Femur (tissue), 1 donor: ENCODE measurements at places on chromosomes 7 and 10.

- DNase-seq: no peak
Measured at GRCh38 chr7:158602905-158603772, 15.5 kb upstream of the PTPRN2 start.

DNA sequence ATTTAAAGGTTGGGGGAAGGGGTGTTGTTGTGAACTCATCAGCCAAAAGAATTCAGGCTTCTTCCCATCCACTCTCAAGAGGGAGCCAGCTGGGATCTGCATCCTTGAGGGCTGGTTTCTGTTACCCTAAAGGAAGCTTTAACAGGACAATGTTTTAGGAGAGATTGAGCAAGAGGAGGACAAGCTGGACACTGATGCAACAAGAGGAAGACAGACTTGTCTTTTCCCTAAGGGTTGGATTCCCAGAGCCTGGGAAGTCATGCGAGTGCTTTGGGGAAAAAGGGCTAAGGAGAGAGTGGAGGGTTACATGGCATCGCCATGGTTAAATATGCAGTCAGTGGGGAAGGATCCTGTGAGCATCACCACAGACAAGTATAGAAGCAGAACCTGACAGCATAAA, 47.6 kb upstream of the PDE1C start:
- DNase-seq: no peak

- peak; percentile 63 for DNase-seq
Measured at GRCh38 chr10:97849687-97850402, at the start of gene GOLGA7B. GOLGA7B (plus strand) TSS chr10:97849843; CDS start chr10:97850304, 461 bp downstream.

DNA sequence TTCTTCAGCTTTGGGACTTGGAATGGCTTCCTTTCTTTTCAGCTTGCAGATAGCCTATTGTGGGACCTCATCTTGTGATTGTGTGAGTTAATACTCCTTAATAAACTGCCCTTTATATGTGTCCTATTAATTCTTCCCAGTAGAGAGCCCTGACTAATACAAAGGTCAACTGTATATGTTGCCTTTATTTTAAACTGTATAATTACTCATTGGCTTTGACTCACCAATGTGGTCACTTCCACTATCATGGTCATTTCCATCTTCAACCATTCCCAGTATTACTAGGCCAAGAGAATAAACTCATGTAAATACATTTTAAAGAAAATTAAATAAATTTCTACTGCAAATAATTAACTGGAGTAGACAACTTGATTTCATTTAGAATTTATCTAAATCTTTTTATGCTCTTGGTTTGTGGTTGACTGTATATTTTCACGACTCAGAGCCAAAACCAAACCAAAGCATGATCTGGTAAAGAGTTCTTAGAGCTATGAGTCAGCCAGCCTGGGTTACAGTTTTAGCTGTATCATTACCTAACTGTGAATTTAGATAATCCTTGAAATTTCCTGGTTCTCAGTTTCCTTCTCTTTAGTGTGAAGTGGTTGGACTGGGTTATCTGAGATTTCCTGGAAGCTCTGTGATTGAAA, 188.4 kb downstream of the PPP1R3A start:
- no peak for DNase-seq

DNA sequence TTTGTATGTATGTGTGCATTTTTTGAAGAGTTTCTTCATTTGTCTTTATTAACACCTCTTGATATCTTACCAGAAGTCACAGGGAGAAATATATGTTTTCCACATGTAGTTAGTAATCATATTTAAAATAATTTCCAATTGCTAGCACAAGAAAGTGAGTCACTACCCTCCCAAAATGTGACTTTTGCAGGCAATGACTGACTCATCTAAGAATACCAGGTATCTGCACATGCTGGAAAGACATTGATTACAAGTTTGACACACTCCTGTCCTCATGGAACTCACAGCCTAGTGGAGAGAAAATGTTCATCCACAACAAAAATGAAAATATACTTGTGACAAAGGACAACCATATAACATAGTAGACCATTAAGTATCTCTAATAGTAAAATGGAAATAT, 82.9 kb downstream of the SEMA3D start:
- no peak for DNase-seq

DNA sequence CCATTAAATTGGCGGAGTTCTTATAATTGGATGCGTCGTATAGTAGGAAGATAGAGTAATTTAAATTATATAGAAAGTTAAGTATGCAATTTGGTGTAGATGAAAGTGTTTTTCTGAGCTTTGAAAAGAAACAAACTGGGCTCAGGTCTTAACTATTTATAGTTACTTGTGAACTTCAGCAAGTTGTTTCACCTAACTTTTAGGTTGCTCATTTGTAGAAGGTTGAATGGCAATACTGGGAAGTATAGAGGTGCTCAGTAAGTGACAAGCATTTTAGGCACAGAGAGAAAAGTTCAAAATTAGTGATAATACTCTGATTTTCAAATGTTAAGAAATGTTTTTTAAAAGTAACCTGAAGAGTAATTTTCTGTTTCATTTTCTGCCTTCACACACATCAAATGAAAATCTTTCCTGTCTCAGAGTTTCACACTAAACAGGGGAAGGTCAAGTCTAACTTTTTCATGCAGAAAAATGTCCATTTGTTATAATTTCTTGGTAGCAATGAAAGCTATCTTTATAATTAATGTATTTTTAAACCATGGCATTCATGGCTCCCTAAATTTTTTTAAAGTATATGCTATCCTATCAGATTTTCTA, 146.5 kb downstream of the PHF14 start:
- DNase-seq: no peak

DNA sequence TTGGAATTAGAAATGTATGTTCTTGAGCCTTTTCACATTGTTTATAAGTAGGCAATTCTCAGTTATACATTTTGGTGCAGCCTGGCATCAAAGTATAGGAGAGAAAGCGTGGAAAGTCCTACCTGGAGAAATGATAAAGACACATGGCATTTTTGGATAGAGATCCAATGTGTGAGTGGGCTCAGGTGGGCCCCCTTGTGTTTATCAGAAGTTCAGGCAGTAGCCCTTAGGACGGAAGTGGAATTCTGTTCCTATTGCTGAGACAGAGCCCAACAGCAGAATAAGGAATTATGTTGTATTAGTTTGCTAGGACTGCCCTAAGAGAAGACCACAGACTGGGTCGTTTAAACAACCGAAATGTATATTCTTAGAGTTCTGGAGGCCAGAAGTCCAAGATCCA, 85.2 kb upstream of the AMPH start:
- no peak for DNase-seq

DNA sequence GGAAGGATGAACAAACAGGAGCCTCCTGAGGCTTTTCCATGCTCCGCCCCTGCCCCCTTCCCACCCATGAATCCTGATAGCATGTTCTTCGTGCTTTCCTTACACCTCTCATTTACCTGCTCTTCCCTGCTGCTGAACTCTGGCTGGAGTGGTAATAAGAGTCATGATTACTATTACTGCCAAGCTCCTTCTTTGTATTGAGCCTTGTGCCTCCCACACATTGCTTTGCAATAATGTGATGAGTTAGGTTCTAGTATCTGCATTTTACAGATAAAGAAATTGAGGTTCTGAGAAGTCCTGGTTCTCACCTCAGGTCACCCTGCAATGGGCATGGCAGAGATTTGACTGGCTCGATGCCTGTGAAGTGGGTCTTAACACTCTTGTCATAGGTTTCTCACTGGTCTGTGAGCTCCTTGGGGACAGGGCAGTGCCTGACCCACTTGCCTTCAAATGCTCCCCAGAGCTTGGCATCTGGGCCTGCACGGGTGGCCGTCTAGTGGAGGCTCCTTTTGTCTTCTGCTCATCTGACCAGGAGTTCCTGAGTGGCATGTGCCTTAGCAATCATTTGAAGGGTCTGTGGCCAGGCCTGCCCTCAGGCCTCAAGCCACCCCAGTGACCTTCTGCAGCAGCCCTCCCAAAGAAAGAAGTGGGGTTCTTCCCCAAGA, 309.2 kb upstream of the ZMIZ1 start:
- DNase-seq: no peak

GRCh38 chr10:120948889-120949608, 97.9 kb downstream of the WDR11 start:
- peak; percentile 84 for DNase-seq

DNA sequence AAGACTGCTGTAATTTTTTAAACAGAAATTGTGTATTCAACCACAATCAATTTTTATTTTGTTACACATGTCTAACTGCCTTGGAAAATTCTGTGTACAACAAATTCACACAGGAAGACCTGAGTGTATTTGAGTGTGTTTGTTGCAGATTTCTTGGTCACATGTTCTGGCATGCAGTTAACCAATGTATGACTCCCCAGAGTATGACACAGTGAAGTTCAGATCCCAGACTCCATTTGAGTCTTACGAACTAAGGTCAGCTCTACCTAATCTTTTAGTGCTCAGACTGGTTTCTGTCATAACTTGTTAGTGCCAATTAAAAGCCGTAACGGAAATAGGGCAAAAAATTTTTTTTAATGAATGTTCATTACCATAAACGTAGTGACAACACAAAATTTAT, 5.8 kb downstream of the GNAI1 start:
- DNase-seq: no peak

DNA sequence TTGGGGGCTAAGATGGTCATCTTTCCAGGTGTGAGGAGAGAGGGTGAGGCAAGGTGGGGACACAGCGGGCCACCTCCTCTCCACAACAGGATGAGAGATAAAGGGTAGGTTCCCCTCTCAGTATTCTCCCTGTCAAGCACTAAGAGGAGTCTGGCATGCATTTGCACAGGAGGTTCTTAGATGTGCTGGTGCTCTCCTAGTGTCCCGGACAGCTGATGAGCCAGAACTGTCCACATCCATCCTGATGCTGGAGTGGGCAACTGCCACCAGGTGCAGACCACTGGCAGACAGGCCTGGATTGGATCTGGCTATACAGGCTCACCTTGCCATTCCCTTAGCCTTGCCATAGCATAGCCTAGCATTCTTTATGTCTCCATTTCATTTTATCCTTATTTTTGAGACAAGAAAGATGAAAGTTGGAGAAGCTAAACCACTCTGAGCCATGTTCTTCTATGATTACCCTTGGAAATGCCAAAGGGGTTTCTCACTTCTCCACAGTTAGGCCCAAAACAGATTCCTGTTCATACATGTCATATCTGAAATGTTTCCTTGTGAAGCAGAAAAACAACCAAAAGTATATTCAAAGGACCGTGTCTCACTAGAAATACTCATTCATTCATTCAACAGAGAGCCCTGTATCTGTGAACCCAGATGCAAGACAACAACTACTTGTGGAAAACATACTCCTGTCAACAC, 48.8 kb upstream of the ANTXRL start:
- no peak for DNase-seq

DNA sequence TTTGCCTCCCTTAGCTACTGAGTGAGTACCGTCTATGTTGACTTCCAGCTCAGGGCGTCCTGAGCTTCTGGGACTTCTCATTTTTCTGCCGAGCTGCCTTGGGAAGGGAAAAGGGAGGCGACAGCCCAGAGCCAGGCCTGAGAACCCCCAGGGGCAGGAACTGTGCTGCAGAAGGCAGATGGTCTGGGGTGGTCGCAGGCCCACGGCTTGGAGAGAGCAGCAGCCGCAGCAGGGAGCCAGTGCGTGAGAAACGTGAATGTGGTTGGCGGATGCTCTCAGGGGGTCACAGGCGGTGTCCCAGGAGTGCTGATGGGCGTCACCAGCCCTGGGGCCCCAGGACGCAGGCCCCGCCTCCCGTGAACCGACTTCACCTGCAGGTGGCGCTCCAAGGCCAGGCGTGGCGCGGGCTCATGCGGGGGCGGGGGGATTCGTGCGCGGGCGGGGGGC, 9.2 kb upstream of the PWWP2B start:
- peak; percentile 77 for DNase-seq

GRCh38 chr7:16417906-16418305, 3.4 kb downstream of the CRPPA start:
- no peak for DNase-seq

DNA sequence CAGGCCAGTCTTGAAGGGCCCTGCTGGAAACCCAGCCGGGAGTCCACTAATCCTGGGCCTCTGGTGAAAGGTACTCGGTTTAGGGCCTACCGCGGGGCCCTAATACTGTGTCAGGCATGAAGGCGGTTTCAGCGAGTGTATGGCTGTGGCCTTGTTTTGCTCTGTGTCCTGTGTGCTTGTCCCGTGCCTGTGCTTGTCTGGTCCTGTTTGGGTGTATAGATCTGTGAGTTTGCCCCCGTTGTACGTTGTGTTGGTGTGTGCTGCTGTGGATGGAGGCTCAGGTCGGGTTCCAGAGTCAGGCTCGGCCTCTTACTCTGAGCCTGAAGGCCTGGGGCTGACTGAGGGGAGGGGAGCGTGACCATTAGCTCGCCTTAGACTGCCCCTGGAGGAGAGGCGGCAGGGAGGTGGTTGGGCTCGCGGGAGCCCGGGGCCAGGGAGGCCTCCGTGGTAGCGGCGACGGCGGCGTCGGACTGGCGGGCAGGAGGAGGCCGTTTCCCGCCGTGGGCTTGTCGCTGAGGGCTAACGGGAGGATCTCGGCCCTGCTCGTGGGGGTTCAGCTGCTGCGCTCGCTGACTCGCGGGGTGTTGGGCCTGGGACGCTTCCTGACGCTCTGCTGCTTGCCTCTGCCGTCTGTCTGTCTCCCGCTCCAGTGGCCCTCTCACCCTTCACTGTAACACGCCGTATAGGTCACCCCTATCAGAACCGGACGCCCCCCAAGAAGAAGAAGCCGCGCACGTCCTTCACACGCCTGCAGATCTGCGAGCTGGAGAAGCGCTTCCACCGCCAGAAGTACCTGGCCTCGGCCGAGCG, 2.6 kb downstream of the TLX1 start:
- DNase-seq: no peak

- no peak for DNase-seq
Measured at GRCh38 chr10:22719406-22720042, 5.1 kb upstream of the PIP4K2A start.

GRCh38 chr7:157501581-157501980, 164.8 kb downstream of the DNAJB6 start:
- DNase-seq: no peak

GRCh38 chr10:132445516-132446194, 48.7 kb downstream of the PWWP2B start:
- DNase-seq: no peak

- no peak for DNase-seq
Measured at GRCh38 chr7:23353172-23353571, 54.0 kb downstream of the MALSU1 start.

GRCh38 chr7:41773756-41774155, 70.9 kb upstream of the INHBA start:
- no peak for DNase-seq

DNA sequence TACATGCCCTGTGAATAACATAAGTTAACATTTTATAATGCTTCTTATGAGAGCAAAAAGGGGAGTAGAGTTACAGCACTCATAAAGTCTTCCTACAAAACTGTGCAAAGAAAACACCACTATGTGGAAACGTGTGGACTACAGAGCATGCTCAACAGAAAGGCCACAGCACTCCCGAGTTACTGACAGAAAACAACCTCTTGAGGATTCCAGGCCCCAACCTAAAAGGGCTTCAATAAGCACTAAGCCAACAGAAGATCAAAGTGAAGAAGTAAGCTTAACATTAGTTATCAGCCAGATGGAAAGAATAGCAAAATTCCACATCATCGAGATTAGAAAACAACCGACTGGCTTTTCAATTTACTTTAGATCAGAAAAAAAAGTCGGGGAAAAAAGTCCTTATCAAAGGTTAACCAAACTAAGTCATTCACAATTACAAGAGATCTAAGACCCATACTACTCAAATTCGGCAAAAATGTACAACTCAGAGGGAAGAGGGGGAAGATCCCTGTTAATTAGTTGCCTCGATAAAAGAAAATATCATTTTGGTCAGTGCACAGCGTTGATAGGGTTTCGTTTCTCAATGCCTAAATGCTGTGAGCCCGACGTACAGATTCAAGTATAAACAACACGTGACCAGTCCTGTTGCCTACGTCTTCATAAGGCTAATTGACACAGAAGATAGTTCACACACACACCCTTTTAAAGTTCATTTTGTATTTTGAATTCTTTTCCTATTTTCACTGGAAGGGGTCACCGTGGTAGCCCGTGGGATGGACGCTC, 1.4 kb downstream of the KBTBD2 start:
- DNase-seq: peak; percentile 44
